ENCODE measurements at places on chromosomes 7 and 10.

- DNase-seq, result no peak
Measured at GRCh38 chr10:112649006-112649821, 202.2 kb downstream of the VTI1A start.

DNA sequence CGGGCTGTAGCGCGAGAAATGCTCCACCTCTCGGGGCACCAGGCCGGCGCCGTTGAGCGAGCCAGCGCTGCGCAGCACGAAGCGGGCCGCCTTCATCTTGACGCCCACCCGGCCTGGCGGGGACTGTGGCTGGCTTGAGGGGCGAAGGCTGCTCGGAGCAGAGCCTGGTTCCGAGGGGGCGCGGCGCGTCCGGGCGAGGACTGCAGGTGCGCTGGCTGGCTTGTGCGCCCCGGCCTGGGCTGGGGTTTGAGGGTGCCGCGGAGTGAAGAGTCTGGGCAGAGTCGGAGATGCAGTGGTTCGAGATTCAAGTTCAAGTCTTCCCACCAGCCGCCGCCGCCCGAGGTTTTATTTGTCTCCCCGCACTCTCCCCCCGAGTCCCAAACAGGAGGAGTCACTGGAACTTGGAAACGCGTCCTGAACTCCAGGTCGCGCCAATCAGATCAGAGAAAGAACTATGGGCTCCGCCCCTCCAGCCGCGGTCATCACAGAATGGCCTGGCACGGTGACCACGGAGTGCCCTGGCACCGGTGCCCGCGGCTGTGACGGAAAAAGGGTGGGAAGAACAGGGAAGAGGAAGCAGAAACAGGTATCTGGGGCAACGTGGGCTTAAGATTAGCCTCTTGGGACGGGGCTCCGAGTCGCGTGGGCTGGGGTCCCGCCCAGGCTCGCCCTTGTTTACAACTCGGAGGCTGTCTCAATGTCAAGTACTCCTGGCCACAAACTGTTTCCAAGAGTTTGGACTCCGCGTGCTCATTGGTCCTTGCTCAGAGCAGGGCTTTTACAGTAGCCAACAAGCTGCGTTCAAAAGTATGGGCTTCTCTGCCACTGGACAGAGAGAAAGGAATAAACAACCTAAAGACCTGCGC lies at the start of gene PDK4:
Gene PDK4 (minus strand): TSS at position 319 of the 866 bp plus-strand sequence. CDS start 223 bp downstream, at position 96.
- DNase-seq, result peak; percentile 48

- DNase-seq, result no peak
Measured at GRCh38 chr10:124615259-124615658, 128.9 kb downstream of the FAM53B start.

DNA sequence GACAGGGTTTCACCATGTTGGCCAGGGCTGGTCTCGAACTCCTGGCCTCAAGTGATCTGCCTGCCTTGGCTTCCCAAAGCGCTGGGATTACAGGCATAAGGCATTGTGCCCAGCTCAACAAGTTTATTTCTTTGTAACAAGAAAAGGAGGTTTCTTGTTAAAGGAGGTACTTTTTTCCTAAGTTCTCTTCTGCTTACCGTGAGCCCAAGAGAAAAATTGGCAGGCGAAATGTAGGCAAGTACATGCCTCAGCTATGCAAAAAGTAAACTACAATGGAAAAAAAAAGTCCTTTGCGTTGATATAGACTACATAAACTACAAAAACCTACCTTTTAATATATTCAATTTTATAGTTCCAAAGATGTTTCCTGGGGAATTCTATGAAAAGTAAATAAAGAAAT lies 122.6 kb downstream of the DKK1 start:
- no peak for DNase-seq

GRCh38 chr7:115273139-115273772 lies 351.4 kb downstream of the MDFIC start:
- no peak for DNase-seq

GRCh38 chr10:11724938-11725776 lies 17.0 kb upstream of the ECHDC3 start:
- DNase-seq, result no peak

DNA sequence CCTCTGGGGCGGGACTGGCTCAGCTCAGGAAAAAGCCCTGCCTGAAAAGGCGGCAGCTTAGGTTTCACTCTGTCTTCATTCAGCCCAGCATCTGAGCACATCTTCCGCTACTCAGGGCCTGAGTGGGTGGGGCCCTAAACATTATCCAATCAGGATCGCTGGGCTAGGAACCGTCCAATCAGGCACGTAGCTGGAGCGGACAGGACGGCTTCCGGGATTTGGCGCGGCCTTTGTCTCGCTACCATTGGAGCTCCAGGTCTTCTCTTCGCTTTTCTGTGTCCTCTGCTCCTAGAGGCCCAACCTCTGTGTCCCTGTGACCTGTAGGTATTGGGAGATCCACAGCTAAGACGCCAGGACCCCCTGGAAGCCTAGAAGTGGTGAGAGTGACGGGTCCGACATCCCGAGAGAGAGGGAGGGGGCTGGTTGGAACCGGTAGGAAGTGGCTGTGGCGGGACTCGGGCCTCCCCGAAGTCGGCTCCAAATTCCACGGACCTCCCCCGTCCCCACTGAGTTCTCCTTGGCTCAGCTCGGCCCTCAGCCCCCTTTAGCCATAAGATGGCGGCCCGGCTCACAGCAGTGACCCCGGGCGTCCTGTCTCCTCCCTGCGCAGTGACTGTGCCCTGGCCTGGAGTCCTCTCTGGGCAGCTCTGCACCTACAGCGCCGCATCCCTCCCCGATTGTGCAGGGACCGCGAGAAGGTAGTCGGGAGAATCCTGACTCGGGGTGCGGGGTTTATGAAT lies 99.1 kb downstream of the ZNF680 start:
- no peak for DNase-seq

- no peak for DNase-seq
Measured at GRCh38 chr7:155380976-155381851, 76.7 kb upstream of the EN2 start.

DNA sequence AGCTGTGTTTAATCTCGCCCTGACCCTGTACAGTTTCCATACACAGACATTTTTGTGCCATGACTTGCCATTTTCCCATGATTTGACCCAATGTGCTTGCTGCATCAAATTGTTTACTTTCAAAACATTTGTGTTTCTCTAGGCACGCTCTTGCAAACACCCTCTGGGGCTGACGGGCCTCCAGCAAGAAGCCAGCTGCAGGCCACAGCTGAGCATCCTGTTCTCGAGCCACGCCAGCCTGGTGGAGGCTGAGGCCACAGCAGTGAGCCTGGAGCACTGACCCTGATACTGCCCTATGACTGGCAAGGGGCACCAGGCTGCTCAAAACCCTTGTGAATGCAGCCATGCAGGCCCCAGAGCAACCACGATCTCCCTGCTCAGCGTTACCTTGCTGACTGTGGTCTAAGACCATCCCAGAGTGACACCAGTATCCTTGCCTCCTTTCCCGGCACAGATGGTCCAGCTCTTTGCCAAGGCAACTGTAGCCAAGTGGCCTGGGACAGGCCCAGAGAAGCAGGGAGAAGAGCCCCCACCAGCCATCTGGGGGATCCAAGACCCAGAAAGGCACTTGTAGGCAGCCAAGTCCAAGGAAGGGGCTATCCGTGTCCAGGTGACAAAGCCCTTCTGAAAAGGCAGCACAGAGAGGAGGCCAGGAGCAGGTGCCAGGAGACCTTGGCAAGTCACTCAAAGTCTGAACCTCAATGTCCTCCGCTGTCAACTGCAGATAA lies 78.5 kb downstream of the OAT start:
- DNase-seq, result no peak

- DNase-seq, result no peak
Measured at GRCh38 chr10:61356354-61356753, 96.8 kb downstream of the TMEM26 start.

- no peak for DNase-seq
Measured at GRCh38 chr10:125543796-125544195, 139.2 kb downstream of the TEX36 start.

DNA sequence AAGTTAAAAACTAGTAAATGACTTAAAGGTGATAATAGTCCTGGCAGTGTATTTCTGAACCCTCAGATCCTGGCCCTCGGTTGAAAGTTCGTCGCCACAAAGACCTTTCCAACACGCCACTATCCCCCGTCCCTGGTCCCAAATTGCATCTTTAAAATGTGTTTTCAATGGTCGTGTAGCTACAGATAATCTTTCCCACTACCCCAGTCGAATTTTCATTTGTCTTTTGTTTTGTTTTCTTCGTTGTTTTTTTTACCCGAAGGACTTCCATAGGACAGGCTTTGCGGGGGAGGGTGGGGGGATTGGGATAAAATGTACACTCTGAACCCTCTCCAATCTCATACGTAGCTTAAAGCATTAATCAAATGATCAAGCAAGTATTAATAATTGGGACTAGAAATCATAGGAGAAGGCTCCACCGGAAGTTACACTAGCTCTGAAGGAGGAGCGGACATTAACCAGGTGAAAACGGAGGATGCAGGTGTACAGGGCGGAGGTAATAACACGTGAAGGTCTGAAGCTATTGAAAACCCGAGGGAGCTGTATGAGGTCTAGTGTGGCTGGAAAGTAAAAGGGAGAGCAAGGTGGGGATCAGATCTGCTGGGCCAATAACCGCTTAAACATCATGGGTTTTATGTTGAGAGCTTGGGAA lies 32.8 kb upstream of the PHF14 start:
- no peak for DNase-seq

DNA sequence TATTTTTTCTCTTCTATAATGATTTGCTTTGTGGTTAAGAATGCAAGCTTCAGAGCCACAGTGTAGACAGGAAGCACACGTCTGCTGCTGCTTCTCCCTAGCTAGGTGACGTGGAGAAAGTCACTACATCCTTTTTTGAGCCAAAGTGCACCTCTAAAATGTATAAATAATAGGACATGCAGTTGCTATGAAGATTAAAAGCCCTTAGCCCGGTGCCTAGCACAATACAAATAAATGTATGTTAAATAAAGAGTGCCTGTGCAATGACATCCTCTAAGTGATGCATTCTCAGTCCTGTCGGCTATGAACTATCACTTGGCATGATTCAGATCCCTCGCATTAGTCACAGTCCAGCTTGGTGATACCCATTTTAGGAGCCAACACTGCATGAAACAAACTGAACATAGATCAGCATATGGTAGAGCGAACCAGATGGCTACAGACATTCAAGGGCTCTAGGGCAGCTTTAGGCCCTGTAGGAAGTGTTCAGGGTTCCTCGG lies 4.8 kb upstream of the TRDMT1 start:
- DNase-seq, result no peak

DNA sequence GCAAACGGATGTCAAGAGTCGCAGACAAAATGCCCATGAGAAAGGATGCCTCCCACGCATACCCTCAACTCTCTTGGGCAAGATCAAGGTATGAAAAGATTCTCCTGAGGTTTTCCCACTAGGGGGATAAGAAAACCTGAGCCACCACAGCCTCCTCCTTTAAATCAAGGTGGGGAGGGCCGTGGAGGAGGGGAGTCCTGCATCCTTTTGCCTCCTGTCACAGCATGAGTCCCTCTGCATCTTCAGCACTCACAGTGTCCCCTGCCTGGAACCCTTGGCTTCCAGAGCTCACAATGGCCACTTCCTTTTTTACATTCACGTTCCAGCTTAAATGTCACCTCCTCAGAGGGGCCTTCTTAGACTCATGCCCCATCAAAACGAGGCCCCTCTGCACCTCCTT lies 207.6 kb downstream of the GLI3 start:
- DNase-seq, result no peak

- DNase-seq, result no peak
Measured at GRCh38 chr10:13395540-13395939, 47.4 kb upstream of the SEPHS1 start.

DNA sequence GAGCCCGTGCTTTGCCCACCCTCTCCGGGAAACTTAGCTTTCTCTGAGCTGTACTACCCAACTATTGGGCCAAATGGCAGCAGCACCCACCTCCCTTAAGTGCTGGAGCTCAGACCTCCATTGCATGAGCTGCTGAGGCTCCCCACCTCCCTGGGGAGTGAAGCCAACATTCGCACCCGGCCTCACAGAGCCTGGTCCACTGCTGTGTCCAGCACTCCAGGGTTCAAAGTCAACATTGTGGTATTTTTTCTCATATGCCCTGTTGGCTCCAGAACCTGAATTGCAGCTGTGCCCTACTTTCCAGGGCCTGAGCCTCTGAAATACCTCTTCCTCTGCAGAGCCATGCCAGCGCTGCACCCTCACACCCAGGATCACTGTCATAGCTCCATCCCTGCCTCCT lies 29.7 kb downstream of the ITGA8 start:
- DNase-seq, result no peak

GRCh38 chr10:78002541-78003288 lies 26.6 kb downstream of the POLR3A start:
- no peak for DNase-seq

DNA sequence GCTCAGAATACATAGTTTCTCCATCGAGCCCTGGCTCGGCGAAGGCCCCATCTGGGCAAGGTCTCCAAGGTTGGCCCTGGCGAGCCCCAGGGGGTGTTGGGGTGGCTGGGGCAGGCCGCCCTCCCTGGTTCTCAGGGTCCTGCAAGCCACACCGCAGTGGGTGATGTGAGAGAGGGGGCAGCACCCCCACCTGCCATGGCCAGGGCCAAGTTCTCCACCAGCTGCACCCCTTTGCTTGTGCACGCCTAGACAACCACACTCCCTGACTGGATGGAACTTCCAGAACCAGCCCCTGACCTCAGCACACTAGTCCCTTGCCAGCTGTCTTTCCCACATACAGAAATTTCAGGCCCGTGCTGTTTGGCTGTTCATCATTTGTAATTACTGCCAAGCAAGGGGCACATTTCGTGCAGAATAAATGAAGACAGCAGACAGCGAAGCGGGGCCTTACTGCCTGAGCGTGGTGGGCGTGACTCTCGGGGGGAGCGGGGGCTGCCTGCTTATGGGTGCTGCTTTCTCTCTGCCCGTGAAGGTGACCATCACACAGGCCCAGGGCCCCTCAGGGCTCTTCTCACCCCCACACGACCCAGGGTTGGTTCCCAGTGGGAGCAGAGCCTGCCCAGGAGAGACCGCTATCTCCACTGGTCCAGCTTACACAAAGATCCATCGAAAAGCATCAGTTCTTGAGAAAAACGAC lies 85.9 kb downstream of the ADARB2 start:
- no peak for DNase-seq

- peak; percentile 46 for DNase-seq
Measured at GRCh38 chr10:122062831-122063674, 74.1 kb downstream of the TACC2 start.

DNA sequence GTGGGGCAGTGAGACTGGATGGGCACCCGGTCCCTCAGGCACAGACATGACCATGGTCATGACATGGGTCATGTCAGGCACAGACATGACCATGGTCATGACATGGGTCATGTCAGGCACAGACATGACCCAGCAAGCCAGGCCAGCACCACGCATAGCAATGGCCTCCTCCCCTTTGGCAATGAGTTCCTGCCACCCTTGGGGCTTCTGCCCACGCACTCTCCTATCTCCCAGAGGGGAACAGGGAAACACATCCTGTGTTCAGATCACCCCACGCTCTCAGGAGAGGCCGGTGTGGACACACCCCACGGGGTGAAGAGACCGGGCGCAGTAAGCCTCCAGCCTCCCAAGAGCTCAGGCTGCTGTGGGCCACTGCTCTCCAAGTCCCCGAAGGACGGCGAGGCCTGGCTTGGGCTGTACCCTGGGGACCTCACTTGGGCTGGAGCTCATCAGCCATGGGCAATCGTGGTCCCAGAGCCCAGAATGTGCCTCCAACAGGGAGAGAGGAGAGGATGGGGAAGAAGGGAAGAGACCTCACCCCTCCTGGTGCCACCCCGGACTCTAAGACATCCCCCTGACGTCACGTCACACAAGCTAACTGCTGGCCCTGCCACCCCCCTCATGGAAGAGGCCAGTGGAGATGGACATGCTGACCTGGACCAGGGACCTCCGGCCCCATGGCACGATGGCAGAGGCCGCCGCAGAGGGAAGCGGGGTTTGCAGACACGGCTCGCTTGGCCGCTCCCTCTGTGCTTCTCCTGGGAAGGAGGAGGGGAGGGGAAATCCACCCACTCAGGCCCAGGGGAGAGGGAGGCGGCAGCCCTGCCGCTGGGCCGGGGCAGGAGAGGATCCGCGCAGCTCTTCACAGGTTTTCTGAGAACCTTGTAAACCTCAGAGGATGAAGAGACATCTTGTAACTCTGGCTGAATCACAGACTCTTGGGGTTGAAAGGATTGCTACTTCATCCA lies 269.6 kb downstream of the ELFN1 start:
- no peak for DNase-seq

Data from progenitor cell of endocrine pancreas (in vitro differentiated cells).